ENCODE measurements at places on chromosomes 1 and 21.

- DNase-seq, result no peak
Observed at GRCh38 chr1:221680085-221680484, 61.8 kb downstream of the DUSP10 start.

GRCh38 chr1:219049501-219049900, 124.2 kb upstream of the LYPLAL1 start:
- DNase-seq, result no peak

DNA sequence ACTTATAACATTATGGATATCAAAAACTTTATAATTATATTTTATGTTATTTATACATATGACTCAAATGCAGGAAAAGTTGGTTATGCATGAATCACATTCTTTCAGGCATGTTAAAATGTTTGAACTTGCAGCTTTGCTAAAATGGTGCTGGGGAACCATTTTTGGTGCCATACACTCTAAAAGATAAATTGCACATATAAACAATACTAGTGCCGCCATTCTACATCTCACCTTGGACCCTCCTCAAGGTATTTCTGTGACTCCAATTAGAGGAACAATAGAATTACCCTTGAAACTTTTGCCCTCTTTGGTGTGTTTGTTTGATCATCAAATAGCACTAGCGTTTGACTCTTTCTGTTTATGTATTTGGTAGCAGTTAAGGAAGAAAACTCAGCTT, 997 bp downstream of the PRKACB start:
- DNase-seq, result no peak

DNA sequence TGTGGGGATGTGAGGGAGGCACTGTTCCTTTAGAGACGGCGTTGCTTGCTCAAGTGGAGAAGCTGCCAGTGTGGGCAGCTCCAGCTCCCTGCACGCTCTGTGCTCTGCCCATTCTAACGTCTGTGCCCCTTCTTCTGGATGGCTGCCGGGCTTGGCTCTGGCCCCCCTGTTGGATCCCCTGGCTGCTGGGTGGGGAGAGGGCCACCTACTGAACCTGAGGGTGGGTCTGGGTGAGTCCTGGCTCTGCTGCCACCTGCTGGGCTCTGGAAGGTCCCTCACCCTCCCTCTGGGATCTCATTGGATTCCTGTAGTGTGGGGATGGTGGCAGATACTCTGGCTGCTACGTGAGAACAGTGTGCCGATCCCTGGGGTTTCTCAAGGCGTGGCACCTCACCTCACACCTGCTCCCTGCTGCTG, 5.0 kb downstream of the PFKL start:
- no peak for DNase-seq

- DNase-seq, result no peak
Observed at GRCh38 chr21:14686466-14687267, 140.6 kb upstream of the SAMSN1 start.

DNA sequence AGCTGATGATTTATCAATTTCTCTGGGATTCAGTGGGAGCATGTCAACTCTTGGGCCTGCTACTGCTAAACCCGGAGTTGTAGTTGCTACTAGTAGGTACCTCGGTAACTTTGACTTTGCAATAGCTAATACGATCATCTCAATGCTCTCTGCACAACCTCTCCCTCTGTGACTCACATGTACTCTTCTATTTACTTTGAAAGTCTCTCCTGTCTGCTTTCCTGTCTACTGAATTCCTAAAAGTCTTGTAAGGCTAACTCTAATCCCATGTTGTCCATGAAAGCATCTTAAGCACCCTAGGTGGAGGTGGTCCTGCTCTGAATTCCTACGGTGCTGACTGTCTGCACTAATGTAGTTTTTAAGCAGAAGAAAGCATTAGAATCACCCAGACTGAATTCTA, 29.3 kb downstream of the SLC9C2 start:
- no peak for DNase-seq

DNA sequence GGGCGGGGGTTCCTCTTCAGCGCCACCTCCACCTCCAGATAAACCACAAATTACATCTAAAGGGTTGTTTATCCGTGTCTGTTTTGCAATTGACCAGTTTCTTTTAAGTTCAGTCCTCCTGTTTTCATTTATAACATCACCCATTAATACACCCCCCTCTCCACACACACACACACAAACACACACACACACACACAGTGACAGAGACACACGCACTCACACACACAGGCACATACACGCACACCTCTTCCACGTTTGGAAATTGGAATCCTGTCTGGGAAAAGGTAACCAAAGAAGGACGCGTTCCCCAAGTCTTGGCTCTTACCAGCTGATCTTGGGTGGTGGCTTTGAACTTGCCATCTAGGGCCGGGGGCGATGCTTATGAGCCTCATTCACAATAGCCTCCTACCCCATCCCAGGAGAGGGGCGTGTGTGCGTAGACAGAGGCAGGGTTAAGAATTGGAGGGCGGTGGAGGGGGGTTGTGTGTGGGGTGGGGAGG, 442 bp upstream of the CSMD2 start:
- no peak for DNase-seq

DNA sequence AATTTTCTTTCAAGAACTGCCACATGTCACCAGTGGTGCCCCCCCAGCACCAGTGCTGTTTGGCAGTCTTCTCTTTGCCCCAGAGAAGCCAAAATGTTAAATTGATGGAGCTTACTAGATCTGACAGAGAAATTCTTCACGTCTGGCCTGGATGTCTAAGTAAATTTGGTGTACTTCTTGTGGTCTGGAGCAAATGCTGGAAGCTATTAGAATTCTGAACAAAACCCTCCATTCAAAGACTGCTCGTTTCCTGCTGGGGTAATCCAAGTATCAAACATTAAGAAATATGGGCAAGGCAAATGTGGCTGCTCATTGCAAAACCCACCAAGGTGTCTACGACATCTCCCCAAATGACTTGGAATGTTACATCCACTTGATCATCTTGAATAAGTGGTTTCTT, 92.3 kb downstream of the ROR1 start:
- no peak for DNase-seq

- DNase-seq, result no peak
Observed at GRCh38 chr21:36741506-36741905, 42.6 kb downstream of the SIM2 start.

GRCh38 chr1:89957107-89957506, 37.8 kb upstream of the ZNF326 start:
- DNase-seq, result no peak

GRCh38 chr1:85295006-85295431, 18.6 kb upstream of the BCL10 start:
- DNase-seq, result no peak

- DNase-seq, result no peak
Observed at GRCh38 chr1:32627596-32628162, 22.7 kb downstream of the ZBTB8OS start.

DNA sequence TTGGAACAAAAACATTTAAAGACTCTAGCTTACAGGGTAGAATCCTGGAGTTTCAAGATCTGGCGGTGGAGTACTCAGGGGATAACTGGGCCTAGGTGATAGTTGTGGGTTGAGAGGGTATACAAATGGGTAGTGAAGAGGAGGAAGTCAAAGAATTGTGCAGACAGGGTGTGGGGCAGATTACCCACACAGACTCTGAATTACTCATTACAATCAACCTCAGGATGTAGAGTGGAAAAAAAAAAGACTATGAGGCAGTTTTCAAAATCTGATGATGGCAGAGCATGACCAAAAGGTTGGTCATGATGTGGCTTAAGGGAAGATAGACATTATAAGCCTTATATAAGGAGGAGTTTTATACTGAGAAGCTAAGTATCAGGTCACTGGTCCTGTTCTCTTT, 44.1 kb upstream of the GLIS1 start:
- no peak for DNase-seq
